Activated CD4-positive, alpha-beta T cell treated with anti-CD3 and anti-CD28 coated beads, Interleukin-2, amount 10 ng/mL, durations not matched to agents 24 days and 14 days (primary cell): ENCODE measurements at places on chromosomes 3 and 15. TPM values are rescaled to one million over a fixed set of nuclear protein-coding genes. Genes with fewer than 3 reads are reported as not detected.

FSD2 gene
- not detected in 2 replicates for total RNA-seq

SLC27A2 gene
- 75.4 and 76.0 TPM in 2 replicates for total RNA-seq

INKA1 gene
- 1.1 and 1.4 TPM in 2 replicates for total RNA-seq

ECT2 gene
- 36.2 and 40.4 TPM in 2 replicates for total RNA-seq

IL17RB gene
- total RNA-seq = 1.3 and 2.2 TPM in 2 replicates

WDR93 gene
- not detected in 2 replicates for total RNA-seq

SAMMSON gene
- total RNA-seq = not detected in 2 replicates

TRA2B gene
- 311 and 314 TPM in 2 replicates for total RNA-seq

GRAMD2A gene
- total RNA-seq = 0.21 TPM in 1 of 2 replicates, not detected in the other

EOMES gene
- total RNA-seq = 7.4 and 7.8 TPM in 2 replicates

PRSS50 gene
- not detected in 2 replicates for total RNA-seq

SPINK8 gene
- not detected in 2 replicates for total RNA-seq

SIN3A gene
- 92.2 and 102 TPM in 2 replicates for total RNA-seq

MAGEL2 gene
- not detected in 2 replicates for total RNA-seq

TIMP4 gene
- total RNA-seq = 0.19 and 0.33 TPM in 2 replicates

IMPG2 gene
- total RNA-seq = 0.02 and 0.05 TPM in 2 replicates
